ENCODE measurements at places on chromosomes 7 and 10.

DNA sequence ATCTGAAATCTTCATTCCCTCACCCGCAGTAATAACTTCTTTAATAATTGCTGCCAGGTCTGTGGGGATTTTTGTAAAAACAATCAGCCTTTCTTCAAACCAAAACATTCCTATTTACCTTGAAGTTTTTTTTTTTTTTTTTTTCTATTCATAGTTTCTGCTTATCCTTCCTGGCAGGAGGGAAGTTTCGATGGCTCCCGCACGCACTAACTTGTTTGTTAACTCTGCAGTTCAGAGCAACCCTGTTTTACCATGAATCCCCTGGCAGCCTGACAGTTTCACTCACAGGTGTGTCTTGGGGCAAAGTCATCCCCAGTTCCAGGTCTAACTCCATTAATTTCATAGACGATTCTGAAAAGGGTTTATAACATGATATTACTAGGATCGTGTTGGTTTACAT, 149.3 kb downstream of the KLF6 start:
- DNase-seq: no peak

GRCh38 chr7:151671514-151671913, 151.8 kb upstream of the RHEB start:
- no peak for DNase-seq

- DNase-seq: no peak
Observed at GRCh38 chr10:110274072-110274627, 30.6 kb downstream of the SMNDC1 start.

GRCh38 chr10:52409195-52409594, 95.1 kb downstream of the DKK1 start:
- DNase-seq: no peak

- no peak for DNase-seq
Observed at GRCh38 chr10:120156614-120157274, 264.2 kb downstream of the SEC23IP start.

GRCh38 chr7:80449836-80450235, 62.0 kb downstream of the GNAT3 start:
- DNase-seq: no peak

- no peak for DNase-seq
Observed at GRCh38 chr10:129870474-129870757, 93.7 kb downstream of the EBF3 start.

- no peak for DNase-seq
Observed at GRCh38 chr10:103204353-103205255, 11.5 kb upstream of the NT5C2 start.

DNA sequence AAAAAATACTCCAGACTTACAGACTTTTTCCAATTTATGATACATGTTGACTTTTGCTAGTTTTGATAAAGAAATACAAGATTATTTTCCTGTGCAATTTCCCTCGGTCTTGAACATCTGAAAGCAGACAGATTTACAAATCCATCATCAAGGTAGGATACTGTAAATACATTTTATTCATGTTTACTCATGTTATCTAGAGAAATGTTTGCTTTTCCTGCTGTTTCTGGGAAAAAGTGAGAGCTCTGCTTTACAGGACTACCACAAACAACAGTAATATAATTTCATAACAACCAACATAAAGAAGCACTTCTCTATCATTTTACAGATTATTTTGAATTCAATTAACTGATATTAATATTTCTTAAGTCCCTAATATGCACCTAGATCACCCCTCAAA, 31.7 kb upstream of the CASD1 start:
- DNase-seq: no peak

Measured in cortex of kidney (tissue), 1 donor.